Activated naive CD4-positive, alpha-beta T cell treated with anti-CD3 and anti-CD28 coated beads, Interleukin-2, amount 10 ng/mL, durations not matched to agents 7 days and 5 days (primary cell): ENCODE measurements at places on chromosomes 6 and 20.
A peak's percentile ranks its signal among the peaks of the same experiment; 100 is the strongest.

GRCh38 chr6:27495386-27496135 is 22.7 kb upstream of the ZNF184 start:
- DNase-seq: peak; percentile 39

GRCh38 chr6:1705183-1705582 is 95.5 kb downstream of the FOXC1 start:
- no peak for DNase-seq

GRCh38 chr6:5660772-5661171 is 346.0 kb downstream of the NRN1 start:
- no peak for DNase-seq

- DNase-seq: no peak
Measured at GRCh38 chr20:35578469-35578868, 36.6 kb downstream of the ERGIC3 start.

GRCh38 chr6:103872678-103873077 is 987.0 kb downstream of the HACE1 start:
- DNase-seq: no peak

GRCh38 chr6:42889815-42890214 is 10.4 kb downstream of the RPL7L1 start:
- DNase-seq: no peak

DNA sequence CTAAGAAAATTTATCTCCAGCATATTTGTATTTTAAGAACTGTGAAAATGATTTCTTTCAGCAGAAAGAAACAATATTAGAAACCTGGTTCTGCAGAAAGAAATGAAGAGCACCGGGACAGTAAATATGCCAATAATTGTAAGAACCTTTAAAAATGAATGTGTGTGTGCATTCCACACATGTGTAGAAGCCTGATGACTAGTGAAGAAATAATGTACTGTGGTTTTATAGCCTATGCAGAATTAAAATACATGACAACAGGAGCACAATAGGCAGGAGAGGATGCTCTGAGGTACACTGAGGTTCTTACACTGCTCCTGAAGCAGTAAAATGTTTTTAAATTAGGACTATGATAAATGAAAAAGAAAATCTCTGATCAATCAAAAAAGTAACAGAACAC is 48.9 kb downstream of the SNX14 start:
- DNase-seq: no peak

- no peak for DNase-seq
Measured at GRCh38 chr6:2763876-2764540, 1.2 kb upstream of the WRNIP1 start.

DNA sequence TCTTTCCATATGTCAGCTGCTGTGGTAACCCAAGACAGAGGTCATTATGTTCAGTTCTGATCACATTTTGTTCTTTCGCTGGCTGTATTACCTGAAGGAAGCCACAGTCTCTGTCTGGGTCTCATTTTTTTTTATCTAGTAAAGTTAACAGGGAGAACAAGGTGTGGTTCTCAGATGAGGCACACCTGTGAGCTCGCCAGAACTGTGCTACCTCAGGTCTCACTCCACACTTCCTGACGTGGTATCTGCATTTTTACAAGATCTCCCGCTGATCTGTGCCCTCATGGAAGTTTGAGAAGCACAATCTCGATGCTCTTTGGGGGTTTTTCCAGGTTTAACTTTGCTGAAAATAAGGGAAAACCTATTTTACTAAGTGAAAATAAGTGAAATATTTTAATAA is 169.5 kb upstream of the CENPW start:
- no peak for DNase-seq

- DNase-seq: peak; percentile 48
Measured at GRCh38 chr6:170459451-170459850, 93.7 kb downstream of the PSMB1 start.

DNA sequence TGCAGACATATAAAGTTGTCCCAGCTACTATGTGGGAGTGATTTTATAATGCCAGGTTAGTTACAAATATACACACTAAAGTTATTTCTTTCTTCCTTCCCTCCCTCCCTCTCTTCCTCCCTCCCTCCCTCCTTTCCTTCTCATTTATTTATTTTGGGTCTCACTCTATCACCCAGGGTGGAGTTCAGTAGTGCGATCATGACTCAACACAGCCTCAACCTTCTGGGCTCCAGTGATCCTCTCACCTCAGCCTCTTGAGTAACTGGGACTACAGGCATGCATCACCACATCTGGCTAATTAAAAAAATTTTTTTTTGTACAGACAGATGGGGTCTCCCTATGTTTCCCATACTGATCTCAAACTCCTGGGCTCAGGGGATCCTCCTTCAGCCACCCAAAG is 59.2 kb downstream of the PHF20 start:
- no peak for DNase-seq

DNA sequence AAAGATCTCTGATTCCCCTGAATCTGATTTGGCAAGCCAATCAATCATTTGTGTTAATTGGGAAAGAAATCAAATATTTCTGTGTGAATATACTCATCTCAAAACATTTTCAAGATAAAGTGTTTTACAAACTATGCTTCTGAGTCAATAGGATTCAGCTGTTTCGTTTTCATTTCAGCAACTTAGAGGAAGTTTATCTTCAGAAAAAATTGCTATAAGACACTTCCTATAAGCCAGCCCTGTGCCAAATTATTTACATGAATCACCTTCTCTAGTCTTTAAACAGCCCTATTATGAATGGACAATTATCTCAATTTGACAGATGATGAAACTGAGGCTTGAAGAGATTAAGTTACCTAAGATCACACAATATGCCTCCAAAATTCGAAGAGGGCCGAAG is 10.9 kb downstream of the DEFB129 start:
- no peak for DNase-seq

DNA sequence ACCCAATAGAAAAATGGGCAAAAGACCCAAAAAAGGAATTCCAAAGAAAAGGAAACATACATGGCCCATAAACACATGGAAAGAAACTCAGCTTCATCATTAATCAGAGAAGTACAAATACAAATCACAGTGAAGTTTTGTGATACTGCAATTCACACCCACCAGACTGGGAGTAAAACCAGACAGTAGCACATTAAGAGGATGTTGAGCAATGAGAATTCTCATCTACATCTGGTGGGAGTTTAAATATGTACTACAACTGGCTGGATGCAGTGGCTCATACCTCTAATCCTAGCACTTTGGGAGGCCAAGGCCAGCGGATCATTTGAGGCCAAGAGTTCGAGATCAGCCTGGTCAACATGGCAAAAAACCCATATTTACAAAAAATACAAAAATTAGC is 125.7 kb upstream of the PHACTR1 start:
- DNase-seq: no peak

DNA sequence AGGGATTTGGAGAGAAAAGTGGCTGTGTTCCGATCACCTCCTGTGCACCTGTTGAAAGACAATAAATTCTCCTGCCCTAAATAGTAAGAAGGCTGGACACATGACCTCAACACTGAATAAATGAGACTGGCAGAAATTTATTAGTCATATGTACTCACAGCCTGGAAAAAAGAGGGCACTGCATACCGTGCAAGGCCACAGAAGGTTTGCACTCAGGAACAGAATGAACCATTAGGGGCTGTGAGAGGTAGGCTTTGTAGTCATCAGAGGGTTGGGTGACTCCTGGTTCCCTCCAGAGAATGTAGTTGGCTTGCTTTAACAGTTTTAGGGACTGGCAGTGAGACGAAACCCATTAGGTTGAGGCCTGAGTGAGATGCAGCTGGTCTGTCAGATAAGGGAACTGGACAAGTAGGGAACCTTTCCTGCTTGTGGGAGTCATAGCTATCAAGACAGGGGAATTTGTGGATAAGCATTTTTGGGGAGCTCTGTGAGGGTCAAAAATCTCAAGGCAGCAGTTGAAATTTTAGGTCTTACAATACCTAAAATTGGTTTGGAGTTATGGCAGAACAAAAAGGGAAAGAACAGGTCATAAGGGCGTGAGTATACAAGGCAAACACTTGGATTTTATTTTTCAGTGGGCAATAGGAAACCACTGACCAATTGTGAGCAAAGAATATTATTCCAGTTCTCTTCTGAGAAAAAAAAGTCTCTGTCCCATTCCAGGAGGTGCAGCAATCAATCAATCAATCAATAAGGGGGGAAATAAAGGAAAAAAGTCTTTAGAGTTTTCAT is 67.9 kb upstream of the BTN3A2 start:
- DNase-seq: no peak

DNA sequence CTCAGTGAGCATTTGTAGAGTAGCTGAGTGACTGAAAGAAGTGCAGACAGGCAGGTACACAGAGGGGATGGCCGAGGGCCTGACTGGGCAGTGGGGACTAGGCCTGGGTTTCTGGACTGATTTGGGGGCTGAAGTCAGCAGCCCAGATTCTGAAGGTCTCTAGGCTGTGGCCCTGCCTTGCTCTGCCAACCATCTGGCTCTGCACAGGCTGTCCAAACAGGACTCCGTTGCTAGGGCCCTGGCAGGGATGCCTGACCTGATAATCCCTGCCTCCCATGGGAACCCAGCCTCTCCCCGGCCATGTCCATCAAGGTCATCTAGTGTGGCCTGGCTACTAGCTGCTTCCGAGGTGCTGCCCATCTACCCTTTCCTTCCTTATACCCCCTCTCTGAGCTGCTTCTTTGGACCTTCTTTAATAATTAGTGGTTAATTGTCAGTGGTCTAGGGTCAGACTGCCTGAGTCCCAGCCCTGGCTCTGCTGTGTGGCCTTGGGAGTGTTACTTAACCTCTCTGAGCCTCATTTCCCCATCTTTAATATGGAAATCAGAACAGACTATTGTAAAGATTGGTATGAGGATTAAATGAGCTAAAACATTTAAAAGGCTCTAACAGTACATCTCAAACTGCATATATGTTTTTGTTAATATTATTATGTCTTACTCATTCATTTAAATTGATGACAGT is 137.9 kb downstream of the VEGFA start:
- no peak for DNase-seq

- no peak for DNase-seq
Measured at GRCh38 chr6:74519163-74519562, 686.7 kb downstream of the COL12A1 start.

DNA sequence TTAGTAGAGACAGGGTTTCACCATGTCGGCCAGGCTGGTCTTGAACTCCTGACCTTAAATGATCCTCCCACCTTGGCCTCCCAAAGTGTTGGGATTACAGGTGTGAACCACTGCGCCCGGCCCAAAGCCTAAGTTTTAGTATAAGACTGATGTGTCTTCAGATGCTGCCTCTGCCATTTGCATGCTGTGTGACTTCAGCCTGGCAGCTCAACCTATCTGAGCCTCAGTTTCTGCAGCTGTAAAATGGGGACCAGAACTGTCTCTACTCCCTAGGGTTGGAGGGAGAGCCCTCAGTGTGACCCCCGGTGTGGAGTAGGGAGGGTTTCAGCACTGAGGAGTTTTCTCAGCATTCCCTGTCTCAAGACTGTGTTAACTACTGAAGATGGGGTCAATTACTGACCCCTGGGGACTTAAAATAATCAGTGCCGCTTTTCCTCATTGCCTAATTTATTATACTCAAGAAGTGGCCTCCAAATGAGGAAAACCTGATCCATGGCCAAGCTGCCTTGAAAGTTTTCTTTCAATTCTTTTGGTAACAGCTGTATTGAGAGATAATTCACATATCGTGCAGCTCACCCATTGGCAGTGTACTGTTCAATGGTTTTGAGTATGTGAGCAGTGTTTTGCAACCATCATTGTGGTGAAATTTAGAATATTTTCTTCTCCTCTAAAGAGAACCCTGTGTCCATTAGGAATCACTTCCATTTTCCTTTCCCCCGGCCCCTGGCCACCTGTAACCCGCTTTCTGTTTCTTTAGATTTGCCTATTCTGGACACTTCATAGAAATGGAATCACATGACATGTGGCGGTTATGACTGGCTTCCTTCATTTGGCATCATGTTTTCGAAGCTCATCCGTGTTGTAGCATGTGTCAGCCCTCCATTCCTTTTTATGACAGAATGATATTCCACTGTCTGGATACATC is 64.8 kb downstream of the PHACTR3 start:
- no peak for DNase-seq

DNA sequence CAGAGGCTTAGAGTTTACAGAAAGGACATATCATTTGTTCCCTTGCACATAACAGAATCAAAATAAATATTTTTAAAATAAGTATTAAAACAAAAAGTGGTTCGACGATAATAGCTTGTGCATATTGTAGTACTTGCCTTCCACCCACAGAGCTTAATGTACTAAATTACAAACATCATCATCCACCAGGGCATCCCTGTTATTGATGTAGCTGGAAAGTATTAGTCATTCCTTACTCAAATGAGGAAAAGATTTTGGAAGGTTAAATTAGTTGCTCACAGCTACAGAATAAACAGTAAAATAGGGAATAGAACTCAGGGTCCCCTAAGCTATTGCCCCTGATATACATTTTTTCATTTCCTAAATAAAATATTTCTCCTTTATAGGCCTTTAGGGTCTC is 150.3 kb downstream of the PTPRK start:
- DNase-seq: no peak
